ENCODE measurements at places on chromosomes 6 and 20.
A peak's percentile ranks its signal among the peaks of the same experiment; 100 is the strongest.

DNA sequence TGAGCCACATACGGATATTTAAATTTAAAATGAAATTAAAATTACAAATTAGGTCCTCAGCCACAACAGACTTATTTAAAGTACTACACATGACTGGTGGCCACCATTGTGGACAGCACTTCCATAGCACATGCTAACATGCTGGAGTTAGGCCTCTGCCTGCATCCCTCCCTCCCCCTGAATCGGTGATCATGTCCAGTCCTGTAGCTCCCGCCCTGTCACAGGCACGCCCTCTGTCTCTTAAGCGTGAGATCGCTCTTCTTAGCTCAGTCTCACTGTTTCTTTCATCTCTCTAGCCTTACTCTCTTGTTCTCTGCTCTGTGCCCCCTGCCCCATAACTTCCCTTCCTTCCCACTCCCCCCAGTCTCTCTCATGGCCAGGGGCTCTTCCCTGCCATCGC, 28.9 kb downstream of the ELMO2 start:
- DNase-seq, result no peak

DNA sequence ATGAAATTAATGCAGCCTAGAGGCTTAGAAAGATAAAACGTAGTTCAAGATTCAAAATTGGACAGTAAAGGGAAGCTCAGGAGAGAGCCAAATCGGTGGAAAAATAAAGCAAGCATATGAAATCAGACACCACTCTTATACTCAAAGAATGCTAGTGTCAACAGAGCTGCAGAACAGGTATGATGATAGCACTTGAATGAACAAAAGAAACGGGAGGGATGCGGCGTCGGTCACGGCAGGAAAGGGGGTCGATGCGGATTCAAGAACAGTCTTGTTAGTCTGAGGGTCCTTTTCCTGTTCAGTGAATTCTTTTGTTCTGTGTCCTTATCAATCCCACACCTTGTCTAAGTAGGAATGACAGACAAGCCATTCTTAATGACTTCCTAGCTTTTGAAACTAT, 114.4 kb downstream of the FOXC1 start:
- no peak for DNase-seq

GRCh38 chr6:139763468-139764210, 389.2 kb upstream of the CITED2 start:
- DNase-seq, result no peak

GRCh38 chr6:39843305-39844020, 51.3 kb downstream of the DAAM2 start:
- no peak for DNase-seq

- no peak for DNase-seq
Measured at GRCh38 chr6:169070506-169071176, 183.0 kb downstream of the THBS2 start.

GRCh38 chr6:147508866-147509608, 547 bp downstream of the SAMD5 start:
- no peak for DNase-seq

GRCh38 chr6:149751239-149751638, 1.7 kb downstream of the PCMT1 start:
- DNase-seq, result no peak

GRCh38 chr6:22249711-22250350, 47.0 kb downstream of the PRL start:
- DNase-seq, result no peak

GRCh38 chr6:26335631-26336323, 29.2 kb upstream of the BTN3A2 start:
- no peak for DNase-seq

GRCh38 chr20:63226042-63226943, 9.4 kb upstream of the BIRC7 start:
- no peak for DNase-seq

DNA sequence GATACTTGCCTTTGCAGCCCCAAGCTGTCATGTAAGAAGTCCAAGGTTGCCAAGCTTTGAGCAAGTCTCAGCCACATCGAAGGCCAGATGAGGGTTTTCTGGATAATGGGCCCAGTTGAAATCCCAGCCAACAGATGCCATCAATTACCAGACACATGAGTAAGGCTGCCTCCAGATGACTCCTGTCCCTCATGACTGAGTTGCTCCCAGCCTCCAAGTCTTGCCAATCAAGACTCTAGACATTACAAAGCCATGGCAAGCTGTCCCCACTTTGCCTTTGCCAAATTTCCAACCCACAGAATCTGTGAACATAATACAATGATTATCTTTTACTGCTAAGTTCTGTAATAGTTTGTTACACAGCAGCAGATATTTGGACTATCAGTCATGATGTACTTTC, 76.8 kb upstream of the ARMC2 start:
- DNase-seq, result no peak

- DNase-seq, result no peak
Measured at GRCh38 chr6:92150553-92150952, 1268.8 kb downstream of the EPHA7 start.

DNA sequence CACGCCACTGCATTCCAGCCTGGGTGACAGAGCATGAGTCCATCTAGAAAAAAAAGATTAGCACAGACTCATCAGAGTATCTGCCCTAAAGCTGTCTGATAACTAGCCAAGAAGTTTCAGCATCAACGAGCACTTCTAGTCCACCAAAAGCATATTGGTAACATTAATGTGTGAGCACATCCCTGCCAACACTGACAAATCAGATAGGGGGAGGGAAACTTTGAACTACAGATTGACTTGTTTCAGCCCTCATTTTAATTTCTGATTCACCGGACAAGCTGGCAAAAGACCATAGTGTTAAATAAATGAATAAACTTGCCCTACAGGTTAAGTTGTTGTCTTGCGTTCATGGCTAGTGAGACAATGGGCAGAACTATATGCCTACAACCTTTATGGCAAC, 7.7 kb upstream of the SEC63 start:
- DNase-seq, result no peak

- no peak for DNase-seq
Measured at GRCh38 chr20:23018432-23018831, 16.7 kb upstream of the SSTR4 start.

GRCh38 chr6:7129360-7129759, 21.6 kb downstream of the RREB1 start:
- no peak for DNase-seq

DNA sequence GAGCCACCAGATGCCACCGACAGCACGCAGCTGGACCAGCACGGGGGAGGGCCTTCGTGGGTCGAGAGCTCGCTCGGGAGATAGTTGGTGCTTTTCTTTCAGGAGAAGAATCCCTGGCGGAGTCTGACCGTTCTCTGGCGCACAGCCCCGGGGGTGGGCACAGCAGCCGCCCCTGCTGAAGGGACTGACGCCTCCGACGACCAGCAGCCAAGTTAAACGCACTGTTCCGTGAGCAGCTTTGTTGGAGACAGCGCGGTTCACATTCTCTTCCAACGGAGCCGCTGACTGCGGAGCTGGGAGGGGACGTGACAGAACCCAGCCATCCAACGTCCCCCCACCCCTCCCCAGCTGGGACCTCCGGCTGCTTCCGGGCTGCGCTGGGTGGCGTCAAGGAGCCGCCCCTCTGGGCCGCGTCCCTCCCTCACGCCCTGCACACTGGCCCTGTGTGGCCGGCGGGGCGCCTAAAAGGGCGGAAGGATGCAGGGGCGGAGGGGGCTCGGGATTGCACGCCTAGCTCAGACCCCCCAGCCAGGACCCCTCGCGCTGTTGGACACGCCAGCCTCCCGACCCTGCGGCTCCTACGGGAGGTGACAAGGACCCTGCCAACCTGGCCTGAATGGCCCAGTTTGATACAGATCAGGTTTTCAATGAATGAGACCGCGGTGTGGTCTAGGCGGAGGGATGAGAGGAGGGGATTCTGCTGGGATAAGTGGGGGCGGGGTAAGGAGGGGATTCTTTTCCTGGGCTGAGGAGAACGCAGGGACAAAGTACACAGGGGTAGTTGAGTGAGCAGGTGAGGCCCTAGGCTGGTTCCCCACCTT, 36.4 kb upstream of the KHDC1 start:
- no peak for DNase-seq

- DNase-seq, result no peak
Measured at GRCh38 chr20:43731927-43732326, 5.1 kb upstream of the GTSF1L start.

DNA sequence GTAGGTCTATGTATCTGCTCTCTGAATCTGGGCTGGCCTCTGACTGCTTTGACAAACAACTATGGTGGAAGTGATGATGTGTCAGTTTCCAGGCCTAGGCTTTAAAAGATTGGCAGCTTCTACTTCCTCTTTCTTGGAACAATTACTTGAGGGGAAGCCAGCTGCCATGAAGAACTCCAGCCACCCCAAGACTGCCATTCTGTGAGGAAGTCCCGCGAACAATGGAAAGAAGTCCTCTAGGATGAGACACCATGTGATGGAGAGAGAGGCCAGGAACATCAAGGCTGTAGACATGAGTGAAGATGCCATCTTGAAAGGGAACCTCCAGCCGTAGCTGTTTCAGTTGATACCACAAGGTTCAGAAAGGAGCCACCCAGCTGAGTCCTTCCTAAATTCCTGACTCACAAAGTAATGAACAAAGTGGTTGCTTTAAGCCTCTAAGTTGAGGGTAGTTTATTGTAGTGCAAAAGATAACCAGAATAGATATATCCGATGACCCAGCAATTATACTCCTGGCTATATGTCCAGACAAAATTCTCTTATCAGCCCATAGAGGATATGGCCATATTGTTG, 15.3 kb upstream of the TCF15 start:
- DNase-seq, result no peak

DNA sequence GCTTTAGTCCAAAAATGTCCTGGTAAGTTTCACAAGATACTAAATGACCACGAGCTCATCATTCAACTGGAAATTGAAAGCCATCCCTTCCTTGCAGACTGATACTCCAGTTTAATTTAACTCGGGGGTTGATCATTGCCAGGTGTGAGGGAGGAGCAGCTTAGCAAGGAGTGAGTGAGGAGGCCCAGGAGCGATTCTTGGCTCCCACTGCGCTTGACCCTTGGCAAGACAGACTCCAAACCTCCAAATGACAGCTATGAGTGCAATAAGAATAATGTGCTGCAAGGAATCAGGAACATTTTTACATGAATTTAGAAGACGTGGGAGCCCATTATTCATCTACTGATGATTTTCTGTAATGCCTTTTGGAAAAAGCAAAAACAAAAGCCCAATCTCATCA, 64.9 kb downstream of the LAMA4 start:
- DNase-seq, result no peak

DNA sequence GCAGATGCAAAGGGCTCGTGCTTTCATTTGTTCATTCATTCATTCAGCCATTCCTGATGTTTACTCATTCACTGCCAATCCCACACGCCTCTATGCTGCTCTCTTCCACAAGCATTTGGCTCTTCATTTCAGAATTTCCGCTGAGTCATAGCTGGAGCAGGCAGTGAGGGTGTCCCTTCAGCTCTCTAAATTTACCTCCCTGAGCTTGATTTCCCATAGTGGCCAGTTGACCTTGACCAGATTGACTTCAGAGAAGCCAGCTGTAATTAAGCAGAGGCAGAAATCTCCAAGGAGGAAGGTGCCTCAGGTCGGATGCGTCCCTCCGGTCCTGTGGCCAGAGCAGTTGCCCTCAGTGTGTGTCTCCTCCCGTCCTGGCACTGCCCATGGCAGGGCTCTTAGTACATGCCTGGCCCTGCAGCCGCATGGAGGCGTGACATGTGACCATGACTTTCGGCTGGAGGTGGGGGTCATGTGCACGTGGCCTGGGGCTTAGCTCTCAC, 267.2 kb upstream of the ECI2 start:
- no peak for DNase-seq

DNA sequence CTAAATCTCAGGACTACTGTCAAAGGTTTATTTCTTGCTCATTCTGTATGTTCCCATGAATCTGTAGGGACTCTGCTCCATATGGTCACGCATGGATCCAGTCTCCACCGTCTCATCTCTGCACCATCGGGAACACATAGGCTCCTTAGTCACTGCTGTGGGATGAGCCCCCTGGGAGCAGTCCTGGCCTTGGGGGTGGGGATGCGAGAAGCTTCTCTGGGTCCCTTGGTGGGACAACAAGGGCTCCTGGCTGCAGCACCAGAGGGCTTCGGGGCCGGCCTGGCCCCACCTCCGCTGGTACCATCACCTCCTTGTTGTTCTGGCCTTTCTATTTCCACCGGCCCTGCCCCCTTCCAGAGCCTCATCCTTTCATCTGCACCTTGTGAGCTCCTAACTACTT, 148.4 kb downstream of the CDH4 start:
- no peak for DNase-seq

DNA sequence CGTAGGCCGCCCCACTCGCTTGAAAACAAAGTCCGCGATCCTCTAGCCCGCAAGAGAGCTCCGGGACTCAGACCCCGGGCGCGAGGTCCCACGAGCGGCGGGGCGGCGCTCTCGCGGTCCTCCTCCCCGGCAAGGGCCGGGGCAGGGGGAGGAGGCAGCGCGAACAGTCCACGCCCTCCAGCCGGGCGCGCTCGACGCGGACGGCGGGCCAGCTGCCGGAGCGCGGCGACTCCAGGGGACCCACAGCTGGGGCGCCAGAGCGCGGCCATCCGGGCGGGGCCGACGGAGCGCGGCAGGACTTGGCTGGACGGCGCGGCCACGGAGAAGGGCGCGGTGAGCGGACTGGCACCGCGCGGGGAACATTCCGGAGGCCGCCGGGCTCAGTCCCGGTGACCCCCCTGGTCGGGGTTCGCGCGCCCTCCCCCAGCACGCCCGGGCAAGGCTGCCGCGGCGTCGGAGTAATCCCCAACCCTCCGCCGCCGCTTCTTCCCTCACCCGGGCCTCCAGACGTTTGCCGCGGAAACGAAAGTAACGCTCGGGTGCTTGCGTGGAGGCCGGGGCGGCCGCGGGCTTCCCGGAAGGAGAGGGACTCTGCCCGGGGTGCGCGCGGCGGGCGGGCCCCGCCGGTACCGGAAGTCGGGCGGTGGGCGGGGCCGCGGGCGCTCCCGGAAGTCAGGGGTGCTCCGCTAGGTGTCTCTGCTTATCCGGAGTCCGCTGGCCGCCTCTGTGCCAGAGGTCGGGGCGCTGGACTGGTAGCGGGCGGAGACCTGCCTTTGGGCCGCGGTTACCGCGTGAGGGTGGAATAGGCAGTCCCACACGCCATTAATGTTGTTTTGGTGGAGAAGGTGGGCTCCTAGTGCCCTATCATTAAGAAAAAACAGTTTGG, at the start of gene RIPK1:
TSS of gene RIPK1 (plus strand) at position 166 of the 886 bp plus-strand sequence. CDS start 8,330 bp downstream, outside the sequence.
- DNase-seq, result peak; percentile 89

DNA sequence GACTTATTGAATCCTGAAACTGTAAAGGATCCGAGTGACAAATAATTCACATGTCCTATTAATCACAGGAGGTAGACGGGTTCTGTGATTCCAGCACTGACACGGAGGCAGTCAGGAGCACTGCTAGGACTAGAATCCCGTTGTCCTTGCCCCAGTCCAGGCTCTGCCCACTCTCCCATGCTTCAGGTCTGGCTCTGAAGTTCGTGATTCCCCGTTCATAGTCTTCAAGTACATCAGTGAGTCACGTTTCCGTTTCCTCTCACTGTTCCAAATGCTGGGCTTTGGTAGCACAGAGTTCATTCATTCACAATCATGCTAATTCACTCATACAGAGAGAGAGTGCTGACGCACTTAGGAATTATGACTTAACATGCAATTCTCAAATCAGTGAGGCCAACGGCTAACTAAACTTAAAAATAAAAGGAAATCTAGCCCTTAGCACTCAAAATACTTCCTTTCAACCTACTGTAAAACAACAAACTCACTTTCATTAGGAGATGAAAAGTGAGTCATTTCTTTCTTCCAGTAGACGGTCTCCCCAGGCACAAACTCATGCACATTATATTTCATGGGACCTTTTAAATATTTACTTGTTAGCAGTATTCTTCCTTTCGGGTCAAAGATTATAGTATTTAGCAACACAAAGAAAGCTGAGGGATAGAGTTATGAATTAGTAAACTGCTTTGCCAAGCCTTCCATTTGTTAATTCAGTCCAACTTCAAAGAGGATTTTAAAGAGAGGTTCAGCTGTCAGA, 94.0 kb upstream of the NHSL1 start:
- peak; percentile 28 for DNase-seq

Data from activated CD4-positive, alpha-beta T cell treated with anti-CD3 and anti-CD28 coated beads for 24 hours (primary cell).